Stimulated activated CD4-positive, alpha-beta T cell treated with anti-CD3 and anti-CD28 coated beads, TNF-alpha, amount 100 ng/mL, for 4 hours (primary cell): ENCODE measurements at places on chromosomes 6 and 20.

- DNase-seq, result no peak
These were observed 736 bp downstream of the FAM217B start for GRCh38 chr20:59940956-59941294.

GRCh38 chr20:23142162-23143050, 56.3 kb upstream of the CD93 start:
- no peak for DNase-seq

DNA sequence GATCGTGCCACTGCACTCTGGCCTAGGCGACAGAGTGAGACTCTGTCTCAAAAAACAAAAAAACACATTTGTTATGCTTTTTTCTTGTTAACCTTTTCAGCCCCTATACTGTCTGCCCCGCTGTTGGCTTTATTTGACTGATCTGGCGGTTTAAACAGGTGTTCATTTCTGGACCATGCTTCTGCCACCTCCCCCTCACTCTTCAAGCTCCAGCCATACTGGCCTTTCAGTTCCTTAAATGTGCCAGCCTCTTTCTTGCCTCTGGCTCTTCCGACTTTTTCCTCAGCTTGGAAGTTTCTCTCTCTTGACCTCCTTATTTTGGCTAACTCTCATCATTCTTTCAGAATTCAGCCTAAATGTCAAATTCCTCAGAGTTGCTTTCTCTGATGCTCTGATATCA, 35.2 kb upstream of the TXLNB start:
- DNase-seq, result no peak

DNA sequence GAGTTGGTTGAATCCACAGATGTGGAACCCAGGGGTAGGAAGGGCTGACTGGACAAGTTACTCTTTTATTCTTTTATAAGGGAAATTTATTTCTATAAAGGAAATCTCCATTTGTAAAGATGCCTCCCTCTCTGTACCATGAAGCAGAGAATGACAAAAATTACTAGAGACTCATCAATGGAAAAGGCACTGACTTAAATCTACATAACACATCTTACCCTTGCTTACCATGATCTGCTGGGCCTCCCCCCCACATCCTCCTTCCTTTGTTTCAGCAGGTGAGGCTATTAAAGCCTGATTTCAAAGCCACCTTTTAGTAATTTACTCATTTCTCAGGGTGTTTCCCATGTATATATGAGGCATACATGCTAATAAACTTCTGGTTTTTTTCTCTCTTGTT, 130.2 kb upstream of the HDDC2 start:
- no peak for DNase-seq

DNA sequence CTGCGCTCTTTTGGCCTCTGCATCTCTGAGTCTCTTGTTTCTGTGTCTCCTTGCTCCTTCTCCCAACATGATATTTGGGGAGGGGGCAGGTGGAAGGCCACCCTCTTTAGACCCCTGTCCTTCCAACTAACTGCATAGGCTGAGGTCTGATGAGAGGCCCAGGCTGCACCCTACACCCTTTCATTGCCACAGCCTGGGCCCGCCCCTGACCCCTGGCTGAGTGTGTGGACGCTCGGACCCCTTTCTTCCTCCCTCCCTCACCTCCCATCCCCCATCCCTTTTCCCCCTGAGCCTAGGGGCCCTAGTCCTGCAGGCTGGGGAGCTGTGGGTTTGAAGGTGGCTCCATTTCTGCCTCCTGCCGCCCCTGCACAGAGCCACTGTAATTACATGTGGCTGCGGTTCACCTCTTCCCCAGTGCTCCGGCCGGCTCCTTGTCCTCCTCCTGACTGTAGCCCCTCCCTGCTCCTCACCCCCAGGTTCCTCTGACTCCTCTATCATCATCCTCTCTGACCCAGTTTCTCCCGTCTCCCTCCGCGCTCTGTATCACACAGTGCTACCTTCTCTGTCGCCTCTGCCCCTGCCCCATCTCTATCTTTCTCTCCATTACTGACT, 6.8 kb downstream of the MDFI start:
- no peak for DNase-seq

- DNase-seq, result no peak
These were observed 276.3 kb downstream of the BCKDHB start for GRCh38 chr6:80382811-80383210.

GRCh38 chr6:11062715-11063114, 18.6 kb upstream of the ELOVL2 start:
- DNase-seq, result no peak

- no peak for DNase-seq
These were observed 802 bp downstream of the PEX7 start for GRCh38 chr6:136823128-136823660.

- DNase-seq, result no peak
These were observed 85.3 kb downstream of the OGFRL1 start for GRCh38 chr6:71373943-71374342.

GRCh38 chr6:41697861-41698781, 37.3 kb downstream of the TFEB start:
- DNase-seq, result no peak

- DNase-seq, result no peak
These were observed 139.1 kb downstream of the BTBD3 start for GRCh38 chr20:12056839-12057238.

GRCh38 chr6:96907498-96907897, 9.8 kb upstream of the NDUFAF4 start:
- no peak for DNase-seq

DNA sequence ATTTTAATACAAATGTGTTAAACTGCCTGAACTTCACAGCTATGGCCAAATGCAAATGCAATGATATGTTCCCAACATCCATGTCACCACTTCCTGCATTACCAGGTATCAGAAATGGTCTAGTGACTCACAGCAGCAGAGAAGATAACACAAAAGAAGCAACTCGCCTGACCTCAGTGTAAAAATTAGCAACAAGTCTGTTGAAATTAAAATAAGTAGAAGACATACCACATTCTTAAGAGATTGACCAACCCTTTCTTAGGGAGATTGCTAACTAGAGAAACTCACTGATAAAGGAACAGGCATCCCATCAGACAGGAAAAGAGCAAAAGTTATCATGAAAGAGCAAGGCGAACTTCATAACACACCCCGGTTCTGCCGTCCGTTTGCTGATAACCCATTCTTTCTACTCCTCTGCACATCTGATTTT, 45.1 kb downstream of the RNASET2 start:
- DNase-seq, result no peak

GRCh38 chr20:53597030-53597482, 3.4 kb upstream of the ZNF217 start:
- DNase-seq, result no peak

DNA sequence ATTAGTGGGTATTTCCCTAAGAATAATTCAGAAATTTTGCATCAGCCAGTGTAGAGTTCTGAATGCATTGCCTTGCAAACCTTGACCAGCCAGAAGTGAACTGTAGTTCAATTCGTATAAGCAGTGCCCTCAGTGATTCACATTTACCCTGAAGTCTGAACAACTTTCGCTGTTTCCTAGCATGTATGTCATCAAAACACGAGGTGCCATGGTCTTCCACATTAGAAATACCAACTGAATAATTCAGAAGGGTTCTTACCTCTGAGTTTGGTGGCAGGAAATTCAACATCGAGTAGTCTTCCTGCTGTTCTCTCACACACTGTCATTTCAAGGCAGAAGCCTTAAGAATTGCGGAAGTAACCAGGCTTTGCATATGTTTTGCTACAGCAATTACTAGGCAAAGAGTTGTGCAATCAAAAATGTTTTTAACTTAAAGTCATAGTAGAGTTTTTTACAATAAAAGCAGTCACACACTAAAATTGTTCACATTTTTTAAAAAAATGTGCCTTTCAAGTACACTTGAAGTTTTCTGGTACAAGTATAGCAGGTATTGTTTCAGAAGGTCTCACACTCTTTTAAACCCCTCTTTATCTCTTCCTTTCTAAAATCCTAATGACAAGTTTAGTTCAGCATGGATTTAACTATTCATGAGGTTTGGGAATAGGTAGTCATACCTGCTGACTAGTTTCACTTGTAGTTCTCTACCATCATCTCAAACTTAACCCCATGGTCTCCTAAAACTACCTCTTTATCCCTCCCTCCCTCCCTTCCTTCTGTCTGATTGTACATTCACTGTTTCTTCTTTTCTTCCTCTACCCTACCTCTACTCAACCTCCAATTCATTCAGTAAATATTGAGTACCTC, 118.3 kb downstream of the STXBP5 start:
- no peak for DNase-seq

DNA sequence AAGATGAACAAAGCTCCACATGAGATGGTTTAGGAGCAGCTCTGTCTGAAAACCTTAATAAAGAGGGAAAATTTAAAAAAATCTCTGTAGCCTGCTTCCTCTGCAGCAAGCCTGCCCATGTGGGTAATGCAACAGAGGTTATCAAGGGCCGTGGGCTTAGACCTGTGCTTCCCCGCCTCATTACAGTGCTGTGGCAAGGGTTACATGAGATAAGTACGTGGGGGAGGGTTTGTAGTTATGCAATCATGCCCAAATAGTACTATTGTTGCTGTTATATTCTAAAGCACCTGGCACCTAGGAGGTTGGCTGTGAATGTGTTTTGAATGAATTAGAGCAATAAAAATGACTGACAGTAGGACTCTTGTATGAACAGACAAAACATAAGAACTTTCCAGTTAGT, 68.3 kb downstream of the PKHD1 start:
- no peak for DNase-seq

- DNase-seq, result no peak
These were observed 571 bp upstream of the PRPF6 start for GRCh38 chr20:63980317-63980805.

- no peak for DNase-seq
These were observed 6.0 kb downstream of the SDC4 start for GRCh38 chr20:45341939-45342854.

DNA sequence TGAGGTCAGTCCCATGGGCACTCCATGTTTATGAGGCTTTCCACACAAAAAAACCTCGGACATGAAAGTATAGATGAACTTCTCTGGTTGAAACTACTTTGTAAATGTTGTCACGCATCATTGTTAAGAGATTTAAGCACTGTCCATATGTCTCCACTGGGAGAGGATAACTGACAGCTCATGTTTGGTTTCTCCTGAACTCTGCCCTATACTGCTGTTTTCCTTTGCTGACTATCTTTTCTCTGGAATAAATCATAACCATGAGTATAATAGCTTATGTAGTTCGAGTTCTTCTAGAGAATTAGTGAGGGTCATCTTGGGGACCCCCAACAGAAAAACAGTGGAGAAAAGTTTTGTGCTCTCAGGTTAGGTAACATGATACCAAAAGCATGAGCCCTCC, 14.3 kb downstream of the THEMIS start:
- no peak for DNase-seq

DNA sequence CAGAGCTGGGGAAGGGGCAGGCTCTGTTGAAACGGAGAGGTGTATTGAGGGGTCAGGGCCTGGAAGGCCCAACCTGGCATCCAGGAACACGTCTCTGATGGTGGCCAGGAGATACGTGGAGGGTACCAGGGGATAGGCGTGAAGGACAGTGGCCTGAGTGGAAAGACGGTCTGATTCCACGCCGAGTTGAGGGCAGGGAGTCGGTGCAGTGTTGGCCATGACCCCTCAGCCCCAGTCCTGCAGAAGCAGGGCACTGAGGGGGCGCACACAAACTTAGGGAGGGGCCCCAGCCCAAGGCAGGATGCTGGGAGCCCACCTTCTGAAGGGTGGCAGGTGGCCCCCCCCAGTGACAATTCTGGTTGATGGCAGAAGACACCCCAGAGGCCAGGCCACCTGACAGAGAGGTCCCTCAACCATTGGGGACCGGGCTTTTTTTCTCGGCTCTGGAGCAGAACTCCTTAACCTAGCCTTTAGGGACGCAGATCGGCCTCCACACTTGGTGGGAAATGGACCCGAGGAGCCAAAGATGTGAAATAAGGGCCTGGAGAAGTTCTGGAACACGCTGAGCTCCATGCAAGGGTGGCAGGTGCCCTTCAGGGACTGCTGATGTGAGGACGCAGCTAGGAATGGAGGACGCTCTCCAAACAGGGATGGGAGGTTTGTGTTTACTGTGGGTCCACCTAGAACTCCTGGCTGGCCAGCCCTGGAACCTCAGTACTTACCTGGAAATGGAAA, 91.0 kb downstream of the TMEM242 start:
- no peak for DNase-seq

DNA sequence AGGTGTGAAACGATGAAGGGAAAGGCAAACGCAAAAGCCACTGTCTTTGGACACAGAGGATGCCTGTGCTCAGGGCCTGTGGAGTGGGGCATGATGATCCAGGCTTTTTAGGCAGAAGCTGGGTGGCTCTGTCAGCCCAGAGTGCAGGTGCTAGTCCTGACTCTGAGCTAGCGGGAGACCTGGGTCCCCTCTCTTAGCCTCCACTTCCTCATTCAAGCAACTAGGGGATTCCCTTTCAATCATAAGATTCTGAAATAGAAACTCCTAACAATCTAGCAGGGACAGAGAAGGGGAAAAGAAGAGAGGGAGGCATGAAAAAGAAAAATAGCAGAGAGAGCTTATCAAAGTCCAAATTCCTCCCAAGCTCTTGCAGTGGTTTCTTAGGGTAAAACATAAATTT, 7.6 kb upstream of the HIVEP2 start:
- no peak for DNase-seq

DNA sequence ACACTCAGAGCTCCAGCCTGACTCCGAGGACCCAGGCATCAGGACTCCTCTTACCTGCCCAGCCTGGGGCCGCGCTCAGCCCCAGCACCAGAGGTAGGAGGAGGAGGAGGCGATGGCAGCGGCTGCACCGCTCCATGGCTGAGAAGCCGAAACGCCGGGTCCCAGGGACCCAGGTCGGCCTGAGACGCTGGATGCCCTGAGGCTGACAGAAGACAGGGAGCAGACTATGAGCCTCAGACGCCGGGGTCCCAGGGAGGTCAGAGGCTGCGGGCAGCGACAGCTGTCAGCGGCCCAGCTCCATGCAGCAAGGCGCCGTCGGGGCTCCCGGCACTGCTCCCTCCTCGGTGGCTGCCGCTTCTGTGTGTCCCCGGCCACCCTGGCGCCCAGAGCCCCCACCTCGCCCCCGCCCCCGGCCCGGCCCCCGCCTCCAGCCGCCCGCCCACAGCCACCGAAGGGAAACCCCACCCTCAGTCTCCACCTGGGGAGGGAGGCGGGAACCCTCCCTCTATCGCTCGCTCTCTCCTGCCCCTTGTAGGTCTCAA, at the start of gene COL11A2:
TSS of gene COL11A2 (minus strand) at position 363 of the 542 bp plus-strand sequence. CDS start at position 136, 227 bp downstream.
- DNase-seq, result no peak

- DNase-seq, result no peak
These were observed 98.0 kb downstream of the RPP40 start for GRCh38 chr6:4905826-4906225.

DNA sequence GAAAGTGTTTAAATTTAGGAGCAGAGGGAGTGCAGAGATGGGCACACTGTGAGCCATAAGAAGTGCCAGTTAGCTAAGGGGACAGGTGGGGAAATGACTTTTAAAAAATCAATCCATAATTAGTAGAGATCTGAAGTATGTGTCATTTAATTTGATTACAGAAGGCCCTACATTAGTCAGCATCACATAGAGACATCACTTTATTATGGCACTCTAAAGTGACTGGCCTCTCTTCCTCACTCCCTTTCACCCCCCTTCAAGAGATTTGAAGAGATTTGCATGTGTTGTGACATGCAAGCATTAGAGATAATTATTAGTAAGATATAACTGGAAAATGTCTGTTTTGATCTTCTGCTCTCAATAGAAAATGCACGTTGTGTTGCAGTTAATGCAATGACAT, 86.7 kb downstream of the SLX4IP start:
- DNase-seq, result no peak
